ENCODE measurements at places on chromosomes 1 and 21. TPM values are rescaled to one million over a fixed set of nuclear protein-coding genes. Genes with fewer than 3 reads are reported as not detected.

Gene TOR3A
- 25.4 TPM for total RNA-seq

Gene DCAF8
- total RNA-seq = 211 TPM

Gene RRP1
- 27.7 TPM for total RNA-seq

Gene SLC30A1
- 10.6 TPM for total RNA-seq

Gene SPRR2D
- total RNA-seq = not detected

Gene SLC35F3
- total RNA-seq = not detected

Gene ATP1A2
- total RNA-seq = not detected

Gene PRAMEF18
- not detected for total RNA-seq

Gene TMPRSS3
- total RNA-seq = 3.2 TPM

Gene MTARC1
- not detected for total RNA-seq

Gene LRRC41
- total RNA-seq = 32.0 TPM

DNA sequence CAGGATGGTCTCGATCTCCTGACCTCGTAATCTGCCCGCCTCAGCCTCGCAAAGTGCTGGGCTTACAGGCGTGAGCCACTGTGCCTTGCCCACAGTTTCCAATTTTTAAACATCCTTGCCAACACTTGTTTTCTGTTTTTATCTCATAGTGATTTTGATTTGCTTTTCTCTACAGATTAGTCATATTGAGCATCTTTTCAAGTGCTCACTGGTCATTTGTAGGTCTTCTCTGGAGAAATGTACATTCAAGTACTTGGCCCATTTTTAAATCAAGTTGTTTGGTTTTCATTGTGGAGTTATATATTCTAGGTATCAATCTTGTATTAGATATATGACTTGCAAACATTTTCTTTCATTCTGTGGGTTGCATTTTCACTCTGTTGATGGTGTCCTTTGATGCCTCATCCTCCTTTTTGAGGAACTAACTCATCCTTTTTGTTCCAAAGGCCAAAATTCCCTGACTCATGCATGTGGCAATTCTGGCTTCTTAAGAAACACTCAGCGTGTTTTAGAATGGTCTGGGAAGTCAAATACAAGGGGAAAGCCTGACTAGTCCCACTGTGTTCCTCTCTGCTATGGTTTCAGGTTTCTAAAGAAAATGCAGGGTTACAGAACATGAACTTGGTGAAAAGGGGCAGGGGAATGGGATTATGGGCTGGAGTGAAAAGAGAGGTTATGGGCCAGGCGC, 37.3 kb downstream of the PTAFR start:
- no peak for DNase-seq

GRCh38 chr21:44569861-44570517, 3.5 kb upstream of the KRTAP10-4 start:
- DNase-seq = no peak

DNA sequence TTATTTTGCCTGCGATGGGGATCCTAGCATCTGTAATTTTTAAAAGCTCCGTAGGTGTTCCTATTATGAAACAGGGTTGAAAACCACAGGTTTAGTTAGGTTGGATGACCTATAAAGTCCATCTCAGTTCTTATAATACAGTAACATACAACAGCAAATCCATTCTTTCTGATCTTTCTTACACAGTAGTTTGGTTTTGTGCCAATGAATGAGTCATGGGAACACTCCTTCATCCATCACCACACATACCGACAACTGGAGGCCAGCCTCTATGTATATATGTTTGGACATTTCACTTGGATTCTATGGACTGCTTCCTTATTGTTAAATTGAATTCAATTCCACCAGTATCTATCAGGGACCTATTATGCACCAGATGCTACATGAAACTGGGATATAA, 118.4 kb upstream of the L1TD1 start:
- DNase-seq = no peak

DNA sequence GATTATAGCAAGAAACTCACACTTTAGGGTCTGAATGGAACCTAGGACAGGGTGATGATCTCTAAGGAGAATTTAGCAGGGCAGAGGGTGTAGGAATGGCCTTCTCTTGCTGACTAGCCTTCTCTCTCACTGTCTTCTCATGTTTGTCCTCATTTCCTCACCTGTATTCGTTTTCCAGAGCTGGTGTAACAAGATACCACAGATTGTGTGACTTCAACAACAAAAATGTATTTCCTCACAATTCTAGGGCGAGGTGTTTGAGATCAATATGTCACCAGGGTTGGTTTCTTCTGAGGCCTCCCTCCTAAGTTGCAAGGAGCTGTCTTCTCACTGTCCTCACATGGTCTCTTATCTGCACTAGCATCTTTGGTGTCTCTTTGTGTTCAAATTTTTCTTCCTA, 177.9 kb upstream of the C1orf87 start:
- DNase-seq = no peak

GRCh38 chr1:73913025-73913424, 285.0 kb downstream of the LRRIQ3 start:
- DNase-seq = no peak

- no peak for DNase-seq
Observed at GRCh38 chr1:229757226-229757625, 131.2 kb downstream of the URB2 start.

GRCh38 chr1:228391411-228392020, 15.1 kb downstream of the TRIM11 start:
- DNase-seq = no peak

- no peak for DNase-seq
Observed at GRCh38 chr1:207030522-207031009, 2.0 kb downstream of the C1orf116 start.

DNA sequence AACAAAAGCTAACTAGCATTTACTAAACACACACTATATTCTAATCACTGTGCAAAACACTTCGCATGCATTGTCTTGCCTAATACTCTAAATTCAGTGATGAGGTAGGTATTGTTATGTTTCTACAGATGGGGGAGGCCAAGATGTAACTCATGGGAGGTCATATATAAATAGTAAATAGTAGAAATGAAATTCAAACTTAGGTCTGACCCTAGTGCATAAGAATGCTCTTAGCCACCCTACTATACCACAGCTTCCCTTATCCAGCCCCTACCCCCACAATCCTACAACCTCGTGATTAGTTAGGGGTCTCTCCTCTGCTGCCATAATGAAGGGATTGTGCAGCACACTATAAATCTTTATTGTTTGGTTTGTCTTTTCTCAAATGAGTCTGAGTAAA, 3.3 kb downstream of the PFDN2 start:
- DNase-seq = no peak

GRCh38 chr1:51247022-51247421, 10.9 kb downstream of the RNF11 start:
- no peak for DNase-seq

DNA sequence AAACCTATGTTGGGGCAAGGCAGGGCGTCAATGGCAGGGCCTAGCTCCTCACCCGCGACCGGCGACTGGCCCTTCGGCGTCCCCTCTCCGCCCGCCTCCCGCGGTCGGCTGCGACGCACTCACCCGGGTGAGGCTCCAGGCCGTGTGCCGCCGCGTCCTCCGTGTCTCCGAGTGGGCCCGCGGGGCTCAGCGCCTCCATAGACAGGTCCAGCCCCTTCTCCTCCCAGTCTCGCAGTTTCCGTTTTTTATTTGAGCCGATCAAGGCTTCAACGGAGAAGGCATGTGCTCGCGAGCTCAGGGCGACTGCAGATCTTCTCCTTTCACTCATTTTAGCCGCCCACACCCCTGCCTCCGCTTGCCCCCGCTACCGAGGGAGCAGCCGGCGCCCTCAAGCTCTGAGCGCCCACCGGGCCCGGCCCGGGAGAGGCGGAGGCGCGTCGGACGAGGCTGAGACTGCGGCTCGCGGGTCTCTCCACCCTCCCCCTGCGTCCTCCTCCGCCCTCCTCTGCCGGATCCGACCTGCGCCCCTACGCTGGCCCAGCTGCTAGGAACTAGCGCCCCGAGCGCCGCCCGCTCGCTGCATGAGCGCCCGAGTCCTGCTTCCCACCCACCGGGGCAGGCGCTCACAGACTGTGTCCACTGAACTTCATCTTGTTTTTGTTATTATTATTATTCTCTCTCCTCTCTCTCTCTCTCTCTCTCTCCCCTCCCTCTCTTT, 516 bp downstream of the TBX15 start:
- no peak for DNase-seq

GRCh38 chr1:199243423-199244061, 604.7 kb downstream of the PTPRC start:
- DNase-seq = peak; percentile 61

DNA sequence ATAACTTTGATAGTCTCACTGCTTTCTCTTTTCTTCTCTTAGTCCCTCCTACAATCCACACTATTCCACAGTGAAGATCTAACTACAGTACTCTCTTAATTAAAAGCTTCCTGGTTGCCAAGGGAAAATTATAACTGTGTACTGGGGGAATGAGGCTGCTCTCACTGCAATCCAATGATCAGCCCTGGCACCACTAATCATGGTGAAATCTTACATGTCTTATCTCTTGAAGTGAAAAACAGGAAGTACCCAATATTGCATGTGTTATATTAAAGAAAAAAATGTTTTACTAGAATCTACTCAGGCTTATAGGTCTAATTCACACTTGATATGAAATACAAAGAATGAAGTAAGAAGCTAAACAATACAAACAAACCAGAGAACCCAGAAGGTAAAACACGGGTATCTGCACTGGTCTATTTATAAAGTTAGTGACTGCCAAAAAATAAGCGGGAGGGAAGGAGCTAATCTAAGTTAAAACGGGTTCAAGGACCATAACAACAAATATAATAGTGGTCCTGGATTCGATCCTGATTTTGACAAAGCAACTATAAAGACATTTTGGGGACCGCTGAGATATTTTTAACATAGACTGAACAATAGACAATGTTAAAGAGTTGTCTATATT, 57.5 kb downstream of the RGS2 start:
- no peak for DNase-seq

DNA sequence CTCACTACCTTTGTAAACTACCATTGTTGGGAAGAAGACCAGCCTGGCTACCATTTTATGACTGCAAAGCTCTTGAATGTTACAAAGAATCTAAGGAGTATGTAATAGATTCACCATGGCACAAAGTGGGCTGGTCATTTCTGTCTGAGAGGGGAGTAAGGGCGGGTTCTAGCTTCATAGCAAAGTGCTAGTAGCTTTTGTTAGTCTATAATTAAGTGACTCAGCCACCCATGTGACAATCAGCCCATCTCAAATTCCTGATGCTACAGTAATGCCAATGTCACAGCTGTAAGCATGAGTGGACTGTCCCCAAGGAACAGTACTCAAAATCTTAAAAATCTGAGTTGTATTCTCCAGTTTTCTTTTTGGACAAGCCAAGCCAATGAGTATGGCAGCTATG, 15.4 kb upstream of the OTUD3 start:
- DNase-seq = no peak

GRCh38 chr1:22711071-22711470, 432 bp downstream of the EPHB2 start:
- DNase-seq = no peak

GRCh38 chr1:110630839-110631663, 24.9 kb upstream of the KCNA2 start:
- peak; percentile 92 for DNase-seq

DNA sequence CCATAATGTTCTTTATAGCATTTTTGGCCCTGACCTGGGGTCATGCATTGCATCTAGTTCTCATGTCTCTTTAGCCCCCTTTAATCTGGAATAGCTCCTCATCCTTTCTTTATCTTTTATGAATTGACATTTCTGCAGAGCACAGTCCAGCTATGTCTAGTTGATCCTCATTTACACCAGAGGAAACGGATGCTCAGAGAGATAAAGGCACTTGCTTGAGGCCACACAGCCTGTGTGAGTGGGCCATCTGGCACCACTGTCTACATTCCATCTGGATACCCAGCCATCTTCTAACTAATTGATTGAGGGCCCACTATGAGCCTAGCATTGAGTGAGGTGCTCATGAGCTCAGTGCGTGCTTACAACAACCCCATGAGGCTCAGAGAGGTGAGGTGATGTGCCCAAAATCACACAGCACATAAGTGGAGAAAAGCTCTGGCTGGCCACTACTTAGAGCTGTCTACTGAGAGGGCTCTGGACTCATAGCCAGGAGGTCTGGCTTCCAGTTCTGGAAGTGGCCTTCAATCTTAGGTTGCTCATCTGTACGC, 3.5 kb downstream of the HPCA start:
- DNase-seq = no peak

GRCh38 chr1:203082571-203083462, 3.0 kb downstream of the MYOG start:
- no peak for DNase-seq

GRCh38 chr1:13893409-13893821, 193.4 kb downstream of the PRDM2 start:
- no peak for DNase-seq

DNA sequence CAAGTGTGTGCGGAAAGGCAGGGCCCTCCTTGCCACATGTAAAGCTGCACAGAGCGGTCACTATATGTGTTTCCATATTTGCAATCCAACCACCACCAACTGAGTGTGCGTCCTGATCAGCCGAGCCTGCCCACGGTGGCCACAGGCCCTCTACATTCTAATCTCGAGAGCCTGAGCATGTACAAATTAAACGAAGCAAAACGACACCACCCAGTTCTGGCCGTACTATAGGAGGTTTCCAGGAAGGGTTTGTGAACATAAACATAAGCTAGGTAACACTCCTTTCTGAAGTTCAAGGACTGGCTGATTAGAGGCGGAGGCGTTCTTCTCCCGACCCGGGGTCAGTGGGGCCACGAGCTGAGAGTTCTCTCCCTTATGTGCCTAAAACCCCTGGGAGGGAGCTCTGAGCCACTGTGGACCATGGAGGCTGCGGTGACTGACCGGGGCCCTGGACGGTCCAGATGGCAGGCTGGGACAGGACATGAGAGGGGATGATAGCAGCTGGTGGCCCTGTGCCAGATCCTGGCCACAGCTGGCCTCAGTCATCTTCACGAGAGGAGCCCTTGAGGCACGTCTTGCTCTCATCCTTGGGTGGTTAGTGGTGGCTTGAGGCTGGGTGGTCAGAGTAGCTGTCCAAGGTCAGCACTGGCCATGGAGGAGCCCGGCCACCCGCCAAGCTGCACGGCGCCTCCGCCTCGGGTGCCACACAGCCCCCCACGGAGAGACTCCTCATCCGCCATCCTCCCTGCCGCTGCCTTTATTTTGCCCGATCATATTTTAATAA, 39.1 kb upstream of the TRAPPC10 start:
- no peak for DNase-seq

DNA sequence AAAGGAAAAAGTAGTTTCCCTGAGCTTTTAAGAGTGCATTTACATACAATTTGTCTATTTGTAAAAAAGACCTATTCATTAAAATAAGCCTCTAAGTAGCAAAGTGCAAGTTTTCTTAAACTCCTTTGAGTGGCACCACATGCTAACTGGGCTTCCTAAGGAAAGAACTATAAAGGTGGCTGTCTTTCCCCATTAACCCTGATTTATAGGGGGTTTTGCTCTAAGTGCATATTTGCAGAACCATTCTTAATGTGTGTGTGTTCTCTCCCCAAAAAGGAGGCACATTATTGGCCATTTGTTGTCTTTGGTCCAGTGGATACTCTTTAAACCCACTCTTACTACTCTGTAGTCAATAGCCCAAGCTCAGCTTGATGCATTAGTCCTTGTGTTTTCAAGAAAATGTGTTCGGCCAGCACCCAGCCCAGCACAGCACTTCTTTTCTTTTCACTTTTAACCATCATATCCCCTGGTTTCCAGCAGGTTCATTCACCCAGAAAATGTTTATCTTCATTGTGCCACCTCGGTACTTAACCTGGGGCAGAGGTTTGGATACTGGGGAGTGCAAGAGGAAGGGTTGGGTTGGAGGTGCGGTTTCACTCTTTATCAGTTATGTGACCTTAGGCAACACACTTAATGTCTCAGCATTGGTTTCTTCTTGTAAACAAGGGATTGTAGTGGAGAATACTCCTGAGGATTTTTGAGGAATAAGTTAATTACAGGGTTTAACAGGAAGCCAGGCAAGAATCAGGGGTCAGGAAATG, 161.9 kb upstream of the UBE2U start:
- DNase-seq = no peak

- DNase-seq = no peak
Observed at GRCh38 chr1:95388031-95388430, 154.0 kb downstream of the RWDD3 start.

GRCh38 chr1:204080163-204080903, 7.4 kb downstream of the SOX13 start:
- DNase-seq = no peak

All from CD4-positive, alpha-beta memory T cell (primary cell).